Astrocyte (in vitro differentiated cells and primary cell): ENCODE measurements at places on chromosomes 12 and 14. TPM values are rescaled to one million over a fixed set of nuclear protein-coding genes. Genes with fewer than 3 reads are reported as not detected.
A peak's percentile ranks its signal among the peaks of the same experiment; 100 is the strongest.

Gene VWF
- 0.23 and 0.82 TPM in 2 replicates for total RNA-seq

DNA sequence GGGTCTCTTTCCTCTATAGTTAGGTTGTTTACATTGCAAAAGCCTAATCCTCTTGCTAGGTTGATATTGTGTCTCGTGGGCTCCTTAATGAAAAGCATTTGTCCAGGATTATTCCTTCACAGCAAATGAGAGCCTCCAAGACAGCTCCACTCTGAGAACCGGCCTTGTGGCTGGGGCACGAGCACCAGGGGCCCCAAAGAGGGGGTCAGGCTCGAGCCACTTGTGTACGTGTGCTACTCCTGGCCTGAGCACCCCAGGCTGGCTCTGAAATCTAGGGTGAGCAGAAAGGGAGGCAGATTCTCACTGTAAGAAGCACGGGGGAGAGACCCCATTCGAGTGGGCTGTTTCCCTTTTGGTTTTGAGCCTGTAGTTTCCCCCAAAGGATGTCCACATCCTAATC lies 45.0 kb upstream of the FZD10 start:
- DNase-seq = no peak
- no peaks in the 10 kb centered on the region for H3K4me1 ChIP-seq
- H3K36me3 ChIP-seq = no peaks in the 10 kb centered on the region
- no peak overlapping the region for H3K4me3 ChIP-seq
- no peak overlapping the region for H3K27ac ChIP-seq

DNA sequence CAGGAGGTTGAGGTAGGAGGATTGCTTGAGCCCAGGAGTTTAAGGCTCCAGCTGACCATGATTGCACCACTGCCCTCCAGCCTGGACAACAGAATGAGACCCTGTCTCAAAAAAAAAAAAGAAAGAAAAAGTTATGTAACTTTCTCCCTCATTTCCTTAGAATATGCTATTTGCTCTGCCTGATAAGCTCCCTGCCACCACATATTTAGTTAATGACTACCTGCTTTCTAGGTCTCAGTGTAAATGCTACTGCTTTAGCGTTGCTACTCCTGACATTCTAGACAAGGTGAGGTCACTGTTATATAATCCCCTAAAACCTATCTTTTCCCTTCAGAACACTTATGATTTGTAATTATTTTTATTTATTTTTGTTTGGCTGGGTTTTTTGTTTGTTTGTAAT lies 86.3 kb upstream of the AMN1 start:
- no peaks in the 10 kb centered on the region for H3K27me3 ChIP-seq
- no peak overlapping the region for H3K4me3 ChIP-seq
- no peaks in the 10 kb centered on the region for H3K36me3 ChIP-seq

Gene CISTR
- total RNA-seq = not detected in 2 replicates

Gene DDN
- total RNA-seq = 0.50 and 0.55 TPM in 2 replicates

DNA sequence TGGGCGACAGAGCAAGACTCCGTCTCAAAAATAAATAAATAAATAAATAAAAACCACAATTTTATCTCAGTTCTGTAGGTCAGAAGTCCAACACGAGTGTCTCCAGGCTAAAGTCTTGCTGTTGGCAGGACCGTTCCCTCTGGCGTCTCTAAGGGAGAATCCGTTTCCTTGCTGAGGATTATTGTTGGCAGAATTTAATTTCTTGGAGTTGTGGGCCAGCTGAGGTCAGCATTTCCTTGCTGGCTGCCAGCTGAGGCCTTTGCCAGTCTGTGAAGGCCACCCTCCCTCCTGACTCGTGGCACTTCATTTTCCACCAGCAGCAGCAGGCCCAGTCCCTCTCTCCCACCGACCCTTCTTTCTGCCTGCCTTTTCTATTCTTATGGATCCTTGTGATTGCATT lies 17.2 kb downstream of the PSMC1 start:
- H3K27ac ChIP-seq = no peak overlapping the region
- peaks cover 44% of the 10 kb centered on the region for H3K36me3 ChIP-seq
- no peak overlapping the region for H3K4me3 ChIP-seq
- no peak for DNase-seq
- H3K4me1 ChIP-seq = peaks cover 23% of the 10 kb centered on the region

GRCh38 chr12:69338120-69338859 lies 9.9 kb upstream of the LYZ start:
- no peaks in the 10 kb centered on the region for H3K4me1 ChIP-seq
- H3K36me3 ChIP-seq = no peaks in the 10 kb centered on the region
- DNase-seq = no peak
- no peak overlapping the region for H3K27ac ChIP-seq
- H3K4me3 ChIP-seq = no peak overlapping the region
- peaks cover 11% of the 10 kb centered on the region for H3K27me3 ChIP-seq

DNA sequence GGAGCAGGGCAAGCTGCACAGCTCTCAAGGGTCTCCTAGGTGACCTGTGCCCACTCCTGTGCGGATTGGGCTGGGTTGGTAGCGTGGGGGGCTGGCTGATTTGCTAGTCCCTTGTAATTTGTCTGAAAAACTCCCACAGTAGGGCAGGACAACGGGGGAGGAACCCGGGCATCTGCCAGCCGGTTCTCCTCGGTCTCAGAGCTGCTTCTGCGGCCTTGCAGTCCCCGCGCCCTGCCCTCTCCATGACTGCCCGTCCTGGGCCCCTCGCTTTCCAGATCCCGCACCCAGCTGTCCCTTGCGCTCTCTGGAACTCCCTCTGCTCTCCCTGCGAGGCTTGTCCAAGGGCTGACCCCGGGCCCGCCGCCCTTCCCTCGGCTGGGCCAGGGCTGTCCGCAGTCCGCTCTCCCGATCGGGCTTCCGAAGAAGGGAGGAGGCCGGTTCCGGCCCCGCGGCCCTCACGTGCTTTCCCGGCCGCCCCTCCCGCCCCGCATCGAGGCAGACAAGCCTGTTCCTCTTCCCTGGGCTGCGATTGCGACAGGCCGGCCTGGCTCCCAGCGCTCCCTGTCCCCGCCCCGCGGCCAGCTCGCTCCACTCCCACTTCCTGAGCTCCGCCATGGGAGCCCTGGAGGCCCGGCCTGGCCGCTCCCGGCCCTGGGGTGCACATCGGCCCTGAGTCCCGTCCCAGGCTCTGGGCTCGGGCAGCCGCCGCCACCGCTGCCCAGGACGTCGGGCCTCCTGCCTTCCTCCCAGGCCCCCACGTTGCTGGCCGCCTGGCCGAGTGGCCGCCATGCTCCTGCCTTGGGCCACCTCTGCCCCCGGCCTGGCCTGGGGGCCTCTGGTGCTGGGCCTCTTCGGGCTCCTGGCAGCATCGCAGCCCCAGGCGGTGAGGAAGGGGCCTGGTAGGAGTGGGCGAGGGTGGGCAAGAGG lies at the start of gene LTBR:
Gene LTBR, plus strand, starts transcription at position 591 of the 927 bp plus-strand sequence. Its CDS starts 197 bp downstream, at position 788.
- H3K4me1 ChIP-seq = peaks cover 17% of the 10 kb centered on the region
- H3K36me3 ChIP-seq = no peaks in the 10 kb centered on the region
- peak; percentile 67 for DNase-seq
- H3K4me3 ChIP-seq = peak within 1 kb of the TSS; percentile 32
- no peaks in the 10 kb centered on the region for H3K27me3 ChIP-seq

GRCh38 chr12:86367137-86367536 lies 110.9 kb upstream of the MGAT4C start:
- no peak overlapping the region for H3K27ac ChIP-seq
- H3K36me3 ChIP-seq = no peaks in the 10 kb centered on the region
- H3K27me3 ChIP-seq = no peaks in the 10 kb centered on the region

- H3K4me3 ChIP-seq = no peak overlapping the region
- no peak for DNase-seq
- H3K27ac ChIP-seq = no peak overlapping the region
- H3K36me3 ChIP-seq = no peaks in the 10 kb centered on the region
These were observed 197.0 kb downstream of the TMTC2 start for GRCh38 chr12:82883394-82884355.

Gene SSTR1
- total RNA-seq = not detected in 2 replicates

- H3K4me1 ChIP-seq = peaks cover 9% of the 10 kb centered on the region
- no peak overlapping the region for H3K27ac ChIP-seq
- H3K27me3 ChIP-seq = no peaks in the 10 kb centered on the region
- H3K4me3 ChIP-seq = no peak overlapping the region
- H3K36me3 ChIP-seq = no peaks in the 10 kb centered on the region
- no peak for DNase-seq
These were observed 22.8 kb downstream of the FMNL3 start for GRCh38 chr12:49684310-49684854.

DNA sequence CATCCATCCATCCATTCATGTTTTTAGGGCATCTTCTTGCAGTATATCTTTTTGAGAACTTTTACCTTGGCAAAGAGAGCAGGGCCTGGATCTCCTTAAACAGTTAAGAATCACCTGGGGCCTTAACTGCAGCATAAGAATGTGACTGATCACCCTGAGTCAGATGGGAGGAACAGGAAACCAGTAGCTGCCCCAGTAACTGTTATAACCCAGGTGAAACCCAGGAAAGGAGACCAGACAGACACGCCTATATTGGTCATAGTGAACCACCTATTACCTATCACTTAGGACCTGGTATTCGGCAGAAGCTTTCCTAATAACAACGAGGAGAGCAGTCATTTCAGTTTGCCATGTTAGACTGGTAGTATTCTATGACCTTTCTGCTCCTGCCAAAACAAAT lies 43.4 kb upstream of the NR2C1 start:
- peaks cover 22% of the 10 kb centered on the region for H3K4me1 ChIP-seq
- no peak overlapping the region for H3K4me3 ChIP-seq
- no peaks in the 10 kb centered on the region for H3K27me3 ChIP-seq
- H3K27ac ChIP-seq = no peak overlapping the region
- H3K36me3 ChIP-seq = peaks cover 4% of the 10 kb centered on the region

- H3K4me1 ChIP-seq = no peaks in the 10 kb centered on the region
- H3K27ac ChIP-seq = no peak overlapping the region
- peaks cover 61% of the 10 kb centered on the region for H3K36me3 ChIP-seq
- no peaks in the 10 kb centered on the region for H3K27me3 ChIP-seq
These were observed 27.0 kb downstream of the CHD8 start for GRCh38 chr14:21428930-21429329.

- H3K4me1 ChIP-seq = no peaks in the 10 kb centered on the region
- no peak overlapping the region for H3K4me3 ChIP-seq
- no peaks in the 10 kb centered on the region for H3K27me3 ChIP-seq
- H3K36me3 ChIP-seq = no peaks in the 10 kb centered on the region
- H3K27ac ChIP-seq = no peak overlapping the region
These were observed 157.2 kb upstream of the SYT10 start for GRCh38 chr12:33596814-33597213.

- H3K27me3 ChIP-seq = no peaks in the 10 kb centered on the region
- DNase-seq = no peak
- no peak overlapping the region for H3K27ac ChIP-seq
These were observed 39.1 kb upstream of the DHRS7 start for GRCh38 chr14:60204104-60204842.

Gene LBHD2
- not detected in 2 replicates for total RNA-seq

Gene NKX2-1
- not detected in 2 replicates for total RNA-seq

Gene DLGAP5
- total RNA-seq = 2.2 and 5.4 TPM in 2 replicates

DNA sequence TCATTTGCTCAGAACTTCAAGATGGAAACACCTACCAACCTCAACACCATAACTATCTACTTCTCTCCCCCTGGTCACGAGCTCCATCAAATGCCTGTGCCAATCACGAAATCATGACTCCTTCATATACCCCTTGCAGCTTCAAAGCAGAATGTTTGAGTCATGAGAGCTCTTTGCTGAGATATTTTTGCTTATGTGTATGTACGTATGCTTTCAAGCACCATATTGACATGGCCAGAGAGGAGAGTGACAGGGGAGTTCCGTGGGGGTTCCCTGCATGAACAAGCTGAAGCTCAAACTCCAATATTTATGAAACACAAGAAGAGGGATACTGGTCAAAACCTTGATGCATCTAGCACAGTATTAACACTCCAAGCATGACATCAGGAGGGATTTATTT lies 374.4 kb downstream of the DPF3 start:
- no peaks in the 10 kb centered on the region for H3K27me3 ChIP-seq
- H3K36me3 ChIP-seq = no peaks in the 10 kb centered on the region
- H3K27ac ChIP-seq = no peak overlapping the region
- H3K4me1 ChIP-seq = peaks cover 20% of the 10 kb centered on the region
- H3K4me3 ChIP-seq = no peak overlapping the region

Gene RTN1
- 0.60 and 1.2 TPM in 2 replicates for total RNA-seq

DNA sequence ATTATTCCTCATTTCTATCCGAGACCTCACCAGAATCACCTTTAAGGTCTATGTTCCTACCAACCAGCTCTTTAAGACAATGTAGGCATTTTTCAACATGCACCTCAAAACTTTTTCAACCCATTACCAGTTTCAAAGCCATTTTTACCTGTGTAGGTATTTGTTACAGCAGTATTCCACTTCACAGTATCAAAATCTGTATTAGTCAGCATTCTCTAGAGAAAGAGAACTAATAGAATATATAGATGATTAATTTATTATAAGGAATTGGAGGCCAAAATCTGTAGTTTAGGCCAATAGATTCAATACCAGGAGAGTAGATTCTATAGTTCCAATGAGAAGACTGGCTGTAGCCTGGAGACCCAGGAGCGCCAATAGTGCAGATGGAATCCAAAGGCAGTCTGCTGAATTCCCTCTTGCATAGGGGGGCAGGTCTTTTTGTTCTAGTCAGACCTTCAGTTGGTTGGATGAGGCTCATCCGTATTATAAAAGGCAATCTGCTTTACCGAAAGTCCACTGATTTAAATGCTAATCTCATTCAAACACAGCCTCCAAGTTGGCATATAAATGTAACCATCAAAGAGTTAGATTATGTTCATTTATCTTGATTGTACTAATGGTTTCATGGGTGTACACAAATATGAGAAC lies 151.6 kb upstream of the SYT1 start:
- H3K4me1 ChIP-seq = no peaks in the 10 kb centered on the region
- no peaks in the 10 kb centered on the region for H3K27me3 ChIP-seq
- DNase-seq = no peak
- no peak overlapping the region for H3K4me3 ChIP-seq

GRCh38 chr14:32985866-32986265 lies 47.2 kb downstream of the NPAS3 start:
- peak overlapping the region; percentile 71 for H3K27ac ChIP-seq
- DNase-seq = peak; percentile 32
- H3K27me3 ChIP-seq = no peaks in the 10 kb centered on the region
- no peak overlapping the region for H3K4me3 ChIP-seq

DNA sequence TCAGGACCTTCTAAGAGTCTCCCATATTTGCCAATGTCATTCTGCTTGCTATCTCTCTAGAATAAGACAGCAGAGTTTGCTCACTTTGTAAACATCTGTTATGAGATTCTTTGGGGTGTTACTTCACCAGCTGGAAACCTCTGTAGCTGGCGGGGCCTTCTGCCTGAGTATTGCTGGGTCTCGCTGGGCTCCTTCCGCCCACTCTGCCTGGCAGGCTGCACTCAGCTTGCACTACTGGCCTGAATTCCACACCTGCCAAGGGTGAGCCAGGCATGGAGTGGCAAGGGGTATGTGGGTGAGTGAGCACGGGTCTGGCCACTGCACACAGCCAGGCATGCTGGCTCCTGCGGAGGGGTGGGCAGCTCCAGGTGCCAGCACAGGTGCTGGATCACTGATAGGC lies 267.3 kb upstream of the PDE3A start:
- no peak overlapping the region for H3K4me3 ChIP-seq
- no peaks in the 10 kb centered on the region for H3K4me1 ChIP-seq
- DNase-seq = peak; percentile 23
- no peaks in the 10 kb centered on the region for H3K36me3 ChIP-seq
- no peaks in the 10 kb centered on the region for H3K27me3 ChIP-seq

- no peaks in the 10 kb centered on the region for H3K4me1 ChIP-seq
- DNase-seq = peak; percentile 25
- no peak overlapping the region for H3K4me3 ChIP-seq
- H3K27ac ChIP-seq = no peak overlapping the region
- H3K36me3 ChIP-seq = no peaks in the 10 kb centered on the region
These were observed 70.2 kb downstream of the SCN8A start for GRCh38 chr12:51661199-51661598.
